ENCODE measurements at places on chromosomes 2 and 18.

GRCh38 chr2:212005085-212005671 is 533.4 kb downstream of the ERBB4 start:
- DNase-seq = peak; percentile 25

- DNase-seq = no peak
These were observed 161.6 kb upstream of the NCK2 start for GRCh38 chr2:105582952-105583660.

DNA sequence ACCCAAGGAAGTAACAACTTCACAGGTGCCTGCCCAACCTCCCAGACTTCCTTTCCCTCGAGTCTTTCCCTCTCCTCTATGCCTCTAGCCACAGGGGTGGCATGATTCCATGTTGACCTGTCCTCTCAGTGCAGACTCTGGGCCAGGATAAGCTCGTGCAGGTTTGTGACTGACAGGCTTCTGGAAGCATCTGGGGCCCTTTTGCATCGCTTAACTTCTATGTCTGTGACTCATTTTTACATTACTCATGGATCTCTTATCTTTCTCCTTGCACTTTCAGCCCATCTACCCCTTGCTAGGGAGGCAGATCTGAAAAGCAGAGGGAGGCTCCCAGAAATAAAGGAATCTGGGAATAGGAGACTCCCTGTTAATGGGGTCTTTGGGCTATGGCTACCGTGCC is 98.5 kb upstream of the RIOK3 start:
- DNase-seq = peak; percentile 63

DNA sequence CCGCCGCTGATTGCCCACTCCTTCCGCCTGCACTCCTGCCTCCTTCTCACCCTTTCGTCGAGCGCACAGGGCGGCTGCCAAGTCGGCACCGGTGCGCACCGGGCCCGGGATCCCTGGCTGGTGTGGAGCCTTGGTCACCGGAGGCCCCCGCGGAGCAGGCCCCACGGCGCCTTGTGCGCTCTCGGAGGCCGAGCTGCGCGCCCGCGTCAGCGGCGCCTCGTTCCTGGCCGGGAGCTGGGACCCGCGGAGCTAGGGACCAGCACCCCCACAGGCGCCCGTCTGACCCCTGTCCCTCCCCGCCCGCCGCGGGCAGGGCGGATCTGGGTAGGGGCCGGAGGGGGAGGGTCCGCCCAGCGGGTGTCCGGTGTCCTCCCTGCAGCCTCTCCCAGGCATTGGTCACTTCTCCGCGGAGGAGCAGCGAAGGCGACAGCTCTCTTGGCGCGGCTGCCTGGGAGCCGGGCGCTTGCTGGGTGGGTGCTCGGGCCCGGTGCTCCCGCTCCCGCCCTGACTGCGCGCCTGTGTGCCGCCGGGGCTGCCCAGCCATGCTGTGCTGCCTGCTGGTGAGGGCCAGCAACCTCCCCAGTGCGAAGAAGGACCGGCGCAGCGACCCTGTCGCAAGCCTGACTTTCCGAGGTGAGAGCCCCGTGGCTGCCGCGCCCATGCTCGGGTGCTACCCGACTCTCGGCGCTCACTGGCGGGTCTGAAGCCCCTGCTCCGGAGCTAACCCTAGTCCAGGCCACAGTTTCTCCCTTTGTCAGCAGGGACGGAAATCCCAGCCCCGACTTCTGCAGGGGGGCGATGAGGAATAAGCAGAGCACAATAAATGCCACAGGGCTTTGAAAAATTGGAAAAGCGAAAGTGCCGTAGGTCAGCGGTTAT is 13.2 kb downstream of the DYSF start:
- no peak for DNase-seq

GRCh38 chr18:57859314-57859713 is 56.2 kb upstream of the ATP8B1 start:
- peak; percentile 33 for DNase-seq

GRCh38 chr18:63138436-63139340 is 180.9 kb downstream of the BCL2 start:
- DNase-seq = no peak

DNA sequence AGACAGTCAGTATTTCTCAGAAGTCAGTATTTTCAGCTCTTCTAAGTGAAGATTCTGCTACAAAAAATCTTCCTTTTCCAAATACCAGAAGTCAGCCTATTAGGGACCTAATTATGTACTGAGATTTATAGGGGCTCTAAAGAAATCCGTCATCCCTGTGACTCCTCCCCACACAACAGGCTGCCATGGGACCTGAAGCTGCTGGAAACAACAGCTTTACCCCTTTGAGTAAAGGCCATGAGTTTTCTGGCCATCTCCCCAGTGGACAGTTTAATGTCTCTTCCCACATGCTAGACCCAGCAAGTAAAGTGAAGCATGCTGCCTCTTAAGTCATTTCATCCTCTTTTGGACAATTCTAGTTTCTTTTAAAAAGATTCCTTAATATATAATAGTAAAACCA is 255.7 kb upstream of the ACVR2A start:
- no peak for DNase-seq

GRCh38 chr2:95728878-95729596 is 137.2 kb downstream of the TRIM43 start:
- peak; percentile 87 for DNase-seq

DNA sequence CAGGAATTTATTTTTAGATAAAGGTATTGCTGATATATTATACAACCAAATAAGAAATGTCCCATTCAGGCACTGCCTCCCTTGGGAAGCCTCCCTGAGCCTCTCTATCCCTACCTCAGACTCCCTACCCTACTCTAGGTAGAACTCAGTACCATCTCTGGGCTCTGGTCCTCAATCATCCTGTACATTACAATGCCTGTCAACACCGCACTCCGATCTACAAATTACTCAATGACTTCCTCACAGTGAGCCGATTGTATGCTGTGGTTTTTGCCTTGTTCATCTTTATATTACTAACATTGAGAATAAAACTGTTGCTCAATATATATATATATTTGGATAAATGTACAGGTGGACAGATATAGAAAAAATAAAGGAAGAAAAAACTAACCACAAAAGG is 207.5 kb downstream of the STK39 start:
- no peak for DNase-seq

- DNase-seq = no peak
These were observed 199.1 kb upstream of the UBE2E3 start for GRCh38 chr2:180781276-180781675.

GRCh38 chr2:14567561-14567960 is 65.0 kb upstream of the LRATD1 start:
- DNase-seq = peak; percentile 90

DNA sequence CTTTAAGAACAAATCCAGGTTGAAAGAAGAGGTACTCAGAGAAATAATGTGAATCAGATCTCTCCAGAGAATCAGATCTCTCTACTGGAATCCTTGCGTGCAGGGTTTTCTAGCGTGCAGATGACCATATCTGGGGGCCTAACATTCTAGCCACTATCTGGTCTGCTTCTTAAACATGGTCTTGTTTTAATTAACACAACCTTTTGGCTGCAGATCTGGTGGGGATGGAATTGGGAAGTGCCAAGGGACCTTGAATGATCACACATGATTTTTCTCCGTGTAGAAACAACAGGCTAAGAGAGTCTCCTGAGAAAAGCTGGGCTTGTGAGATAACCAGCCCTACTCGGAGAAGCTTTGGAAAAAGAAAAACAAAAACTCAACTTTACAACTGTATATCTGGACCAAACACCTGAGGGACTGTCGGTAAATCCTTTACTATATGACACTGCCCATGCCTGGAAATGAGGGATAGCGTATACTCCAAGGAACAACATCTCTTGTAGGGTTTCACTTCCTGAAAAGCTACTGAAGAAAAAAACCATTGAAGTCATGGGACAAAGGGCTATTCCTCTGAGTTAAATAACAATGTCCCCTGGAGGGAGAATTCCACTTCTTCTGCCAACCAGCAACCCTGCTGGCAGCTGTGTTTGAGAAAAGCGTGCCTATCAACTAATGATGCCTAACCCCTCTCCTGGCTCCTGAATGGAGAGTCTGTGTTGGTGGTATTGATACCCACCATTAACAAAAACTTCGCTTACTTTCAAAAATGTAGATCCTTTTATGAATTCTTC is 171.0 kb upstream of the REV1 start:
- DNase-seq = no peak

DNA sequence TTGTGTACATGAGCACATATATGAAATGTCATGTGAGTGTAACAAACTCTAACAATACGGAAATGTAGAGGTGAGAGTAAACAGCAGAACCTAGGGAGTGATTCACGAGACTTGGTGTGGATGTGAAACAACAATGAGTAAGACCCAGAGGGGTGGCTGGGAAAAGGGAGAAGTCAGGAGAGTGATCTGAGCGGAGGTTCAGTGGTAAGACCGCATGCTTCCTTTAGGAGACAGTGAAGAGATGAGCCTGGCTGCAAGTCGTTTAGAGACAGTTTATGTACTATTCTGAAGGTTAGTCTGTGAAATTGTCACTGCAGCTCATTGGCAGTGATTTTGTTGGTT is 150.6 kb downstream of the PRPF40A start:
- DNase-seq = peak; percentile 30

GRCh38 chr2:137525641-137526190 is 438.6 kb upstream of the HNMT start:
- peak; percentile 1 for DNase-seq

GRCh38 chr2:200787351-200788120 is 24.2 kb upstream of the BZW1 start:
- DNase-seq = peak; percentile 93

DNA sequence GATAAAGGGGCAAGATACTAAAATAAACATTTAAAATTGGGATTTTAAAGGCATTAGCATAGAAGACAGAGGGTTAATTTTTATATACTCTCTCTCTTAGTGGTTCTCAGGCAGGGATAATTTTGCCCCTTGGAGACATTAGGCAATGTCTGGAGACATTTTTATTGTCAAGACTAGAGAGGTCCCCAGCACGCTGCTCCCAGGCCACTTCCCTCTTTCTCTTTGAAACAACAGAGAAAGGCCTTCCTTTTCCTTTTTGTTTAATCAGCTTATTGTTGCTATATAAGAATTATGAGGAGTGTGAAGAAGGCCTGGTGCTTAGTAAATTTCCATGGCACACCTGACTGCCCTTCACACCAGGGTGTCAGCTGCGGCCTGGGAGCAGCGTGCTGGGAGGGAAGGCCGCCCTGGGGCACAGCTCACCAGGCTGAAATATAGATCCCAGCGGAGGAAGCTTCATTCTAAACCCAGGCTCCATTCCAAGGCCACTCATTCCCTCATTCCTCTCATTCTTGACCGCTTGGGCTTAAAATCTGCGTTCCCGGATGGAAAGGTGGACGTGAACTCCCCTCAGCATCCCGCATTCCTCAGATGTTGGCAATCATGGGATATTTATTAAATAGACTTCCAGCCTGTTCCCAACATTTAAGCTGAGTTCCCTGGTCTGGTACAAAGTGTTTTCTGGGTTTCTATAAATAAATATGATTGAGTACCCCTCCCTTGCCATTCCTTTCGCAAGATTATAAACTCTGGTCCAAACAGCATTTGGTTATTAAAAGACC is 22.5 kb downstream of the SLC14A2 start:
- peak; percentile 80 for DNase-seq

DNA sequence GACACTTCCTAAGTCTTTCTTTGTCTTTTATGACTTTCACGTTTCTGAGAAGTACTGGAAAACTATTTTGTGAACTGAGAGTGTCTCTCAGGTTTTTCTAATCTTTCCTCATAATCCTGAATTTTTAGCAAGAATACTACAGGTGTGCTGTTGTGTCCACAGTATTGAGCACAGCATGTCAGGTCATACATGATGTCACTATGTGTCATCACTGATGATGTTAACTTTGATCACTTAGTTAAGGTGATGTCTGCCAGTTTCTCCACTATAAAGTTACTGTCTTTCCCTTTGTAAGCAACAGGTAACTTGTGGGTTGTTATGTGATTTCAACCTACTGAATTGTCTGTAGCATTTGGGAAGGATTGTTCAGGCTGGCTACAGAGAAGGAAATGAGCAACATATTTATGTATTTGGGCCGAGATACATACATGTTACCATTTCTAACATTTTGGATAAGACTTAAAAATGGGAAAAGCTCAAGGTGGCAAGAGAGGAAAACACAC is 11.1 kb downstream of the MATN3 start:
- no peak for DNase-seq

- DNase-seq = peak; percentile 90
These were observed 409.5 kb upstream of the POU3F3 start for GRCh38 chr2:104444392-104444791.

DNA sequence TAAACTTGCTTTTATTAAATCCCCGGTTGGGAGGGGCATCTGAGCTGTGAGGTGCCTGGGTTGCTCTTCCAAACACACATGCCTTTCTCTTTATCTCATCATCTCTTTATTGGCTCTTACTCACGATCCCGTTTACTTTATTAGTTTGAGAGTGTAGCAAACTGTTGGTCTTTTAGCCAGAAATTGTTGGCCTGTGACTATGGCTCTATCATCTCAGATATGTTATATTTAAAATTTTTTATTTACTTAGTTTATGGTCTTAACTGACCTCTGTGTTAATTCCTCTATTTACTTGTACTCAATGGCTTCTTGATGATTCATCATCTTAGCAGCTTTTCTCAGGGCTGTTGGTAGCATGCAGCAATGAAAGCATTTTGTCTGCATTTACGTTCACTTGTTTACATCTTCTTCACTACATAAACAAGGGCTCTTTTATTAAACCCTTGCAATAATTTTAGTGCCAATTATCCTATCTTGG is 408.4 kb downstream of the HRH4 start:
- no peak for DNase-seq

GRCh38 chr2:71606244-71606643 is 152.9 kb downstream of the DYSF start:
- no peak for DNase-seq

DNA sequence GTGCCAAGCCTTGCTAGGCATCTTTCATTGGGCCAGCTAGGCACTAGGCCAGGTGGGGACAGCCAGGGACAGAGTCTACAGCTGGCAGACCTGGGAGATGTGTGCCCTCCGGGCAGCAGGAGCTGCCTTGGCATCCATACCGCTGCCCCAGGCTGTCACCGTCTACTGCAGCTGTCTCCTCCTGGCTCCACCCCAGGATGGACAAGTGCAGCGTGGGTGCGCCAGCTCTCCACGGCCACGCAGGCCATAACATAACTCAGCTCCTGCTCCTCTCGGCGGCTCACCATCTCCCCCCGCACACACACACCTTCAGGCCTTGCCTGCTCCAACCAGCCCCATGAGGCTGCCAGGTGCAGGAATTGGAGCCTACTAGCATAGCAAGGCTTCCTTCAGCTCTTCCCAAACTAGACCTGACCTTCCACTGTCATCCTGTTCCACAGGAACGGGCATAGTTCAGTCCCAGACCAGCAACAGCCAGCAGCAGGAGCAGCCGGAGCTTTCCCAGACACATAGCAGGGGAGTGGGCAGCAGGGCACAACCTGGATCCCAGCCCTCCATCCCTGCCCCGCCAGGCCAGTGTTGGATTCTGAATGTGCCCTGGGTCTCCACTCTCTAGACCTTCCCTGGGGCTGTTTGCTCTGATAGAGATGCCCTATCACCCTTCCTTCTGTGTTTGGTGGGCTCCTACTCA is 2.5 kb upstream of the ADRA2B start:
- DNase-seq = no peak

DNA sequence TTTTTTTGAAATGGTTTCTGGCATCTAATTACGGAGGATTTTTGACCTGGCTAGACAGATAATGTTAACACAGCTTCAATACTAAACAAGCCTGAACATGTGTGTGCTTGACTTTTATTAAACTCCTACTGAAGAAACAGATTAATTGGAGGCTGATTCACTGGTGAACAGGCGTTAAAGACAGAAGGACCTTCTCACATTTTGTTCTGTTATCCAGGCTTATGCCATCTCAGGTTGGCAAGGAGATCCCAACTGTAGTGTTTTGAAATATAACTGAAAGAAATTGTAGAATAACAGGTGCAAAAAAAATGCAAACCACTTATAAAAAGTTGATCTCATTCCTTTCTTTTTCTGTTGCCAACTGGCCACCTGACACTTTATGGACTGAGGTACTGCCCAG is 269.6 kb downstream of the ARHGAP15 start:
- DNase-seq = no peak
